Right hindlimb (tissue), 1 donor: ENCODE measurements at places on chromosomes 3 and 15.

GRCh38 chr3:113409676-113410075 is 31.6 kb downstream of the CFAP44 start:
- no peak for DNase-seq

GRCh38 chr3:45976191-45977091 is 19.2 kb downstream of the FYCO1 start:
- DNase-seq, result no peak

DNA sequence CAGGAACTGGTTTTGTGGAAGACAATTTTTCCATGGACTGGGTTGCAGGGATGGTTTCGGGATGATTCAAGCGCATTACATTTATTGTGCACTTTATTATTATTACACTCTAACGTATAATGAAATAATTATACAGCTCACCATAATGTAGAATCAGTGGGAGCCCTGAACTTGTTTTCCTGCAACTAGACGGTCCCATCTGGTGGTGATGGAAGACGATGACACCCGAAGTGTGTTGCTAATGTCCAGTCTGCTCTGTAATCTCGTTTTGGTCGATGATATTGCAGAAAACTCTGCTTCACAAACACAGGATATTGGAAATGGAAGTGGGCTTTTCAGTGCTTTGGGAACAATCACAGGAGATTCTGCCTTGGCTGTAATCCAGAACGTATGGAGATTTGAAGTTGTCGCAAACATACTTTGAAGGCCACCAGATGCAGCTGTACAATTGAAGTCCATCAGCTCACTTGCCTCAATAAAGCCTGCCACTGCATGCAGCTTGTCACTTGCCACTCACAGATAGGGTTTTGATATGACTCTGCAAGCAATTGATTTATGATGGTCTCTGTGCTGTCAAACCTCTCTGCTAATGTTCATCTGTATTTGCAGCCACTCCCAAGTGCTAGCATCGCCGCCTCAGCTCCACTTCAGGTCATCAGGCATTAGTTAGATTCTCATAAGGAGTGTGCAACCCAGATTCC is 141.7 kb downstream of the TJP1 start:
- no peak for DNase-seq

DNA sequence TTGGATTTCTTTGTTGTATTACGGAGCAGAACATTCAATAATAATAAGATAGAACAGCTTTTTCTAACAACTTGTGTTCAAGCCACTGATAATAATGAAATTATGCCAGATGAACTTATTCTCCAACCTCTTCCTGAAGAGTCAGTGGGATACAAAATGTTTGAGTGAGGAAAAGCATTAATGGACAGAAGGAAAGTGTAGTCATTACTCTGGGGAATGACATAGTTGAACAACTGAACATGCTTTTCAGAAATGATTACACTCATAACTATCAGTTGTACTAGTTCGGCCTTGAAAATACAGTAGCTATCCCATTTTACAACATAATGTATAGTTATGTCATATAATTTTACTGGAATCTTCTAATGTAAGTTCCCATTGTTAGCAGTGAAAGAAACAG is 55.9 kb downstream of the ALCAM start:
- no peak for DNase-seq

DNA sequence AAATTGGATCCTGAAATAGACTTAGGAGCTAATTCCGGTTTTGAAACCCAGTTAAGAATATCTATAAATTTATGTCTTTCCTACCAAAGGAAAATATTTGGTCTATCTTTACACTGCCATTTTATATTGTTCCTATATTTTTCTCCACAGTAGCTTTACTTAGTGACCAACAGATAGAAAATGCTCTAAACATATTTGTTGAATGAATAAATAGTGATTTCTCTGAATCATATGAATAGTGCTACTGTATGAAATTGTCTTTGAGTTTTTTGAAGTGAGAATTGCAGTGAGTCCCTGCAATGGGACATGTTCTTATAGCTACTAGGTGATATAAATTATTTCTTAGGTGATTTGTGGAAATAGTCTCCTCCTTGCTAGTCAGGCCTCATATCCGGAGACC is 18.5 kb upstream of the EID1 start:
- no peak for DNase-seq

- no peak for DNase-seq
These were observed 22.9 kb downstream of the DAG1 start for GRCh38 chr3:49492969-49493368.

GRCh38 chr3:37859354-37859753 is 2.3 kb upstream of the CTDSPL start:
- no peak for DNase-seq

DNA sequence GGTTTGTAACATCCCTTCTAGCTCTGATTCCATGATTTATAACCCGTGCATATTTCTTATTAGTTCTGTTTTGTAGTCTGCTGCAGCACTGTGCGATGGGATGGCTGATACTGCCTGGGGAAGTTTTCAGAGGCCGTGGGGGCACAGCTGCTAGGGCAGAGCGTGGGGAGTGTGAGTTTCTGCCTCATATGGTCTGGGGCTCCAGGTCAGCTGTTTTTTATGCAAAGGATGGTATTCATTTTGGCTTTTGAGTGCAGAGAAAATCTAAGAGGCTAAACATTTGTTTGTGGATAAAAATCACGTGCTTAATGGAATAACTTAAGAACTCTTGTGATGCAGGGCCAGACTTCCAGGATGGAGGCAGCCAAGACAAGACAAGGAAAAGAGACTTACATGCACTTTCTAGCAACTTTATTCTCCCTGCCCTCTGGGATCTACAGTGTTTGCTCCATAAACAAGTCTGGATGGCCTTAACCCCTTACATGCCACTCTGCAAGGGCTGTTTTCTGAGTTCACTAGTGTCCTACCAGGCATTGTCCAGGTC is 45.5 kb upstream of the CFAP161 start:
- no peak for DNase-seq
